NCI-H446 treated with DMSO at 0.1 percent for 48 hours (cell line): ENCODE measurements at places on chromosomes 3 and 15.

GRCh38 chr3:122146466-122146865, 37.0 kb upstream of the CASR start:
- no peak for DNase-seq

DNA sequence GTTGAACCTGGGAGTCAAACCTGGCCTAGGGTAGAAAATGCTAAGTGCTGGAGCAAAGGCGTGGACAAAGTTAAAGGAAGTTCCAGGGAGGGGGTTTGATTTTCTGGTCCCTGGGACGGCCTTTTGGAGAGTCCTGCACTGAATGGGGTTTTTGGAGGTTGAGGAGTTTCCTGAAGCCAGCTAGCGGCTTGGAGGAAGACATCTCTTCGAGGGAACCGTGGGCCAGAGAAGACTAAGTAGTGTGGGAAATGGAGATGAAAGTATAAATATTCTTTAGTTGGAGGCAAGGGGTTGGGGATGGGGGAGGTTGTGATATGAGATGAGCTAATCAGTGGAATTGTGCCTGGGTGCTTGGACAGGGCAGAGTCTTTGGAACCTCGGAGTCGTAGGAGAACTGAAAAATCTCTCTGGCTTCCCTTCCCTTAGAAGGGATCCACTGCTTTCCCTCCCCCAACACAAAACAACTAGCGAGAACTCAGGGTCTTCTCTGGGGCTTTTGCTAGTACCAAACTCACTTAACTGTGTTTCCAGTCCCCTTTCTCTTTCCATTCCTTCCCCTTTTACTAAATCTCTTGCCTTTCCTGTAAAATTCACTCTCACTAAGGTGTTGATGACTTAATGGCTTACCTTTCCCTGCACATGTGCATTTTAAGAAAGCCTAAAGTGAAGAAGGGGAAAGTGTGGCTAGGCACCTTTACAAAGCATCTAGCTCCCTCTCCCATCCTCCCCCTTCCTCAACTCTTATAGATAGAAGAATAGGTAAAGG, 1.0 kb downstream of the LPP start:
- no peak for DNase-seq

GRCh38 chr3:154766765-154767503, 313.2 kb upstream of the MME start:
- DNase-seq = no peak

DNA sequence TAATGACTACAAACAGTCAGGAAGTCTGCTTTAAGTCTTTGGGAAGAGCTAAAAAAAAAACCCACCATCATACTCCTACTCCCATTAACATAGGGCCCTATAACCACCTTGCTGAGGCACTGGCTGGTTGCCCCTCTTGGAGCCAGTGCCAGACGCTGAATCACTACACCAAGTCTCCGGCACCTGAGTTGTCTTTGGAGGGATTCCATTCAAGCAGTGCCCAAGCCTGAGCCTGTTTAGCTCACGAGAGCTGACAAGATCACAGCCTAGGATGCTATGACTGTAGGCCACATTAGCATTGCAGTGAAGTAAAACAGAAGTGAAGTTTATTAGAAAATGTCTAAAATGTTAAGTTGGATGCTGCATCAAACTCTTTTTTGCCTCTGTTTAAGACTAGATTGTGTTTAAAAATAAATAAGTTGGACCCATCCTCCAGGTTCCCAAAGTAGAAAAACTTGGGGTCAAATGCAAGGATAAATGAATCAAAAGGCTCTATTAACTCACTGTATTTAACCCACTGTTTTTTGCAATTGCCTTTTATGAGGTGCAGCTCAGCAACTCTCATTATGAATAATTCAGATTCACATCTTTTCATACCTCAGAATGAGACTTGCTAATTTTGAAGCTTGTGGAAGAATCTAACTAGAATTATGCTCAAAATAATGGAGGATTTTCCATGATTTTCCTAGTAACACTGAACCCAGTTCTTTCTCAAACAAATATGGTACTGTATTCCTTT, 461.9 kb downstream of the FOXP1 start:
- DNase-seq = no peak

DNA sequence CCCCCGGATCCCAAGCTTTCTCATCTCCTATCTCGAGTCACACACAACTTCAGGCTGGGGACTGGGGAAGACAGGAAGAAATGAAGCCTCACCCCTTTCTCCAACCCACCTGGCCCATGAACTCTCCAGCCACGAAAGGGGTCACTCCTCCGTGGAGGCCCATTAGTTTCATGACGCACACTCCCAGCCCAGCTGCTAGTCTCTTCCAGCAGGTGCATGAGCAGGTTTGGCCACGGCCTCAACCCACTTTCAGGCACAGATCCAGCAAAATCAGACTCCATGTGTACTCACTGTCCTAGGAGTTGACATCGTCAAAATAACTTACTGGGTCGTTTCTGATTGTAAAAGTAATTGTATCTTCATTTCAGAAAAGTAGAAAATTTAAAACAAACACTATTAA, 76.6 kb downstream of the C3orf70 start:
- no peak for DNase-seq

DNA sequence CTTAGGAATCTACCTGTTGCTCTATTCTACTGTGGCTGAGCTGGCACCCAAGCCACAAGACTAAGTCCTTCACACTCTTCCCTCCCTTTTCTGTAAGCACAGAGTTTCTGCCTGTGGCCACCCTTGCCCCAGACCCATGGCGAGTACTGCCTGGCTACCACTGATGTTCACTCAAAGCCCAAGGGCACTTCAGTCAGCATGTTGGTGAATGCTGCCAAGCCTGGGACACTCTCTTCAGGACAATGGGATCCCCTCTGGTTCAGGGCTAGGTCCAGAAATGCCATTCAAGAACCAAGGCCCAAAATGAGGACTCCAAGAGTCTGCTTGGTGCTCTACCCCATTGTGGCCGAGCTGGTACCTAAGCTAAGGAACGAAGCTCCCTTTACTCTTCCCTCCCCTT, 184.2 kb downstream of the FGF12 start:
- no peak for DNase-seq

GRCh38 chr3:112925969-112926368, 48.9 kb downstream of the CD200R1 start:
- no peak for DNase-seq

GRCh38 chr3:108862865-108863798, 40.5 kb downstream of the TRAT1 start:
- no peak for DNase-seq

GRCh38 chr3:22485954-22486353, 717.2 kb upstream of the UBE2E2 start:
- no peak for DNase-seq

DNA sequence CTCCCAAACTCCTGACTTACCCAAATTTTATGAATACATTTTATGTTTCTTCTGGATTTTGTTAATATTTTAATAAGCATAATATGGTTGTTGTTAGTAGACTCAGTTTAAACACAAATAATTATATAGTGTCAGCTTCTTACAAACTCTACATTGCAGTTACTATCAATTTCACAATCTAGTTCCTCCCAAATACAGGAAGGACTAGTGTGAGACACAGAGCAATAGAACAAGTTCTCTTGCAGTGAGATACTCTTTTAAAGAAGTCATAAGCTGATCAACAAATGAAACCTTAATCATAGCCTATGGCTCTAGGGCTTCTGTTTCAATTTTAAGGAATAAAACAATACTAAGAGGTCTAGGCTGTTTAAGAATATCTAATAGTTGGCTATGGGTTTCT, 86.1 kb downstream of the SAMMSON start:
- no peak for DNase-seq

DNA sequence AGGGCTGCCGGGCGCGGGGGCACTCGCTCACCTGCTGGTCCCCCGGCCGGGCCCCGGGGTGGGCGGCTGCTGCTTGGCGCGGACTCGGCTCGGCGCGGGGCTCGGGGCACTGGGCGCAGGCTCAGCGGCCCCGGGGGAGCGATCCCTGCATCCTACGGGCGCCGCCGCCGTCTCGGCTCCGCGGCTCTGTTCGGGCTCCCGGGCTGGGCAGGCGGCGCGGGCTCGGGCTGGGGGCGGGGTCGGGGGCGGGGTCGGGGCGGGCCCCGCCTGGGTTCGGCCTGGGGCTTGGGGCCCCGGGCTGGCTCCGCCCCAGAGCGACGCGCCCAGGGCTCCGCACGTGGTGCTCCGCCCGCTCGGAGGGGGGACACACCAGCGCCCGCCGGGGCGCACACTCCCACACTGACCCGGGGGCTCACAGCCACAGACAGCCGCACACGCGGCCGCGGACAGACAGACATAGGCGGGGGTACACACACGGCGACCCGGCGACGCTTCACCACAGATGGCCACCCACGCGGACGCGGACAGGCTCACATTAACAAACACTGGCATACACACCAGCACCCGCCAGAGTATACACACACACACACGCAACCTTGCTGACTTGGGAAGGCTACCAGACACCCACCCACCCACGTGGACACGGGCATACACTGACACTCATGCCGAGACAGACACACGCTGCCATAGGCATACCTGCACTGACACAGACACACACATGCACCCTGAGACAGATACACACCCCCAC, at the start of gene SCN5A:
Gene SCN5A, minus strand, starts transcription at position 188 of the 748 bp plus-strand sequence. CDS start 16,380 bp downstream, outside the sequence.
- no peak for DNase-seq

DNA sequence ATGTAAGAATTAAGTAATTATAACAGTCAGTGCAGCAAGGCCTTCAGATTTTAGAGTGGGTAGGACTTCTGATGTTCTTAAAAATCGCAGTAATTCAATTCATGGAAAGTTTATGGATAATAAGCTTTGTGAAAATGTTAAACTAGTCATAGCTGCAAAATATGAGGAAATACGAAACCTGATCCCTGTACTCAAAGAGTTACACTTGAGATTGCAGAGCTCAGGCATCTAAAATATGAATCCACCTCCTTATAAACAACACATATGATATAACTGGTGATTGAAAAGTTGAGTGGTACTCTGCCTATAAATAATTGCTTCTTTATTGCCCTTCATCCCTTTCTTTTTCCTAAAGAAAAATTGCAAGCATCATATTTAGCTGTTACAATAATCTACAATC, 473.3 kb downstream of the OTOL1 start:
- DNase-seq = no peak

DNA sequence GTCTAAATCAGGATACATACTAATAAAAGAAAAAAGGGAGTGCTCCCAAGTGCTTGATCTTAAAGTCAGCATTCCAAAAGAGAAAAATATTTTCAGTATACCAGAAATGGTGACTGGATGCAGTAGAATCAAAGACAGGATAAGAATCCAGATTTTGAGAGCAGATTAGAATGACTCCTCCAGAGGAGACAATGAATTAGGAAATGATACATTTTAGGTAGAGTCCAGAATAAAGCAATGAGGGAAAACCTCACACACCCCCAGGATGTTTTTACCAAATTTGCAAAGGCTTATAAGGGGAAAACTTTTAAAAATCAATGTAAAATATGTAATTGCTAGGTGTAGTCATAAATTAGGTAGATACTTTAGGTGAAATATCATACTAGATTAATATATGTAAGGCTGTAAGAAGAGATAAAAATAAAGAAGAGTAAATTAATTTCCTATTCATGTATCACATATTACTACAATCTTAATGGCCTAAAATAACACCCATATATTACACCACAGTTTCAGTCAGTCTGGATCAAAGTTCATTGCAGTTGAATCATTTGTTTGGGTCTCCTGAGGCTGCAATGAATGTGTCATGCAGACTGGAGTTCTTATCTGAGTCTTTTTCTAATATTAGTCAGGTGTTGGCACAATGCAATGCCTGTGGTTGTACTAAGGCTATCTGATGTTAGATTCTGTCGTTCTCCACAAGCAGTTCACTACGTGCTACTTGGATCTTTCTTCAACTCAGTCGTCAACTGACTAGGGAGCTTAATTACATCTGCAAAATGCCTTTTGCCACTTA, 547.8 kb upstream of the EPHA6 start:
- no peak for DNase-seq

DNA sequence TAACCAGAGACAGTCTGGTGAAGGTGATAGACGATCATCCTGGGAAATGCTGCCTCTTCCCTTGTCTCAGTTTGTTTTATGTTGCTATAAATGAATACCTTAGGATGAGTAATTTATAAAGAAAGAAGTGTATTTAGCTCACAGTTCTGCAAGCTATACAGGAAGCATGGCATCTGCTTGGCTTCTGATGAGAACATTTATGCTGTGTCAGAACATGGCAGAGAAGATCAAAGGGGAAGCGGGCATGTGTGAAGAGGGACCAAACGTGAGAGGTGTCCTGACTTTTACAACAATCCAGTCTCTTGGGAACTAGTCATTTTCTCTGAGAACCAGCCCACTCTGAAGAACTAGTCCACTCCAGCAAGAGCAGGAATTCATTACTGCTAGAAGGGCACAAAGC, 9.6 kb downstream of the CMC1 start:
- DNase-seq = no peak

DNA sequence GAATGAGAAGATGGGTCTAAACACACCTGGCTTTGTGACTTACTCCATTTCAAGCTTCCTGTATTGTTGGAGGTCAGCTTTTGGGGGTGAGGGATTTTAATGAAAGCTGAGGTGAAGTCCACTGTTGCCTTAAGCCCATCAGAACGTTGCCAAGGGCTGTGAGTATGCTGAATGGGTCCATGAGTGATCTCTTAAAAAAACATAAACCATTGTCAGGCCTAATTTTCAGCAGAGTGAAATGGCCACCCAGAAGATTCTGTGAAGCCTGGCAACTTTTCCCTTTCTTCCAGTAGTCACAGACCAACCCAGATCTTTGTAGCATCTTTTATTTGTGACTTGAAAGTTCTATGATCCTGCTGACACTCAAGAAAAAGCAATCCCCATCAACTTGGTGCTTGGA, 87.0 kb downstream of the SMAD3 start:
- no peak for DNase-seq

DNA sequence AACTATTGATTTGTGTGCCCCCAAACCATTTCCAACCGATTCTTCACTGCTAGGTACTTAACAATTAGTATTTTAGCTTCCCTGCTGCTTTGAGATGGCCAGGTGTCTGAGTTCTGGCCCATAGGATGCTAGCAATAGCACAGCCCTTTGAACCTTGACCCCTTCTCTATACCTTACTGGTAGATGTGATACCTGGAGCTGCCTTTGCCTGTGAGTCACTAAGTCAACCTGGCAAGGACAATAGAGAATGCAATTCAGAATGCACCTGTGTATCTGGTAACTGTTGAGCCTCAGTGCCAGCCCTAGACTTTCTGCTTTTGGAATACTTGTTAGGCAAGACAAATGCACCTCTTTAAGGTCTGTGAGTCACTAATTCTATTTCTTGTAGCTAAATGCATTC, 467.4 kb downstream of the GRM7 start:
- no peak for DNase-seq

DNA sequence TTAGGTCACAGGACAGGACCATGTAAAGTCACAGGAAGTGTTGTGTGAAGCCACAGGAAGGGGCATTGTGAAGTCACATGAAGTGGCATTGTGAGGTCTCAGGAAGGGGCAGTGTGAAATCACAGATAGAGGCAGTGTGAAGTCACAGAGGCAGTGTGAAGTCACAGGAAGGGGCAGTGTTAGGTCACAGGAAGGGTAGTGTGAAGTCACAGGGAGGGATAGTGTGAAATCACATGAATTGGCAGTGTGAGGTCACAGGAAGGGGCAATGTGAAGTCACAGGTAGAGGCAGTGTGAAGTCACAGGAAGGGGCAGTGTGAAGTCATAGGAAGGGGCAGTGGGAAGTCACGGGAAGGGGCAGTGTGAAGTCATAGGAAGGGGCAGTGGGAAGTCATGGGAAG, 37.9 kb downstream of the GASK1A start:
- DNase-seq = no peak

- peak; percentile 62 for DNase-seq
These were observed 19.7 kb downstream of the TM4SF4 start for GRCh38 chr3:149494022-149494758.

GRCh38 chr15:56613811-56614210, 119.5 kb downstream of the ZNF280D start:
- DNase-seq = no peak

- DNase-seq = no peak
These were observed 991.2 kb downstream of the TUSC7 start for GRCh38 chr3:117700573-117701360.

- peak; percentile 59 for DNase-seq
These were observed 7.7 kb downstream of the SNX4 start for GRCh38 chr3:125512135-125512920.
